ENCODE measurements at places on chromosomes 6 and 20.

DNA sequence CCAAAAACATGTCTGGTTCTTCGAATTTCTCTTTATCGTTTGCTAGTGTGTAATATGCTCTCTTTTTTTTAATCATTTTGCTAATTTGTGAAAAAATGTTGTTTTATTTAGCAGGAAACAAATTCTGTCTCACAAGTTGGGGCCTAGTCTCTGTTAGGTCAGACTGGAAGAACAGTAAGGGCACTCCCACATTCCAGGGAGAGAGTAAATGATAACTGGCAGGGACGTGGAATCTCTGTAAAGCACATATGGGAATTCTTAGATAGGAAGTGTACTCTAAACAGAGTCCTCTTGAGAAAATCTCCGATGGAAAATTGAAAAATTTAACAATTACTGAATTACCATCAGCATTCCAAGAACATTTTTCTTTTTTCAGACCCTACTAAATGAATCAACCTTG lies 16.4 kb upstream of the CCDC28A start:
- no peak for DNase-seq

GRCh38 chr6:146358431-146359046 lies 185.1 kb upstream of the RAB32 start:
- no peak for DNase-seq

- DNase-seq = no peak
Measured at GRCh38 chr6:95576998-95577303, 384 bp upstream of the MANEA start.

DNA sequence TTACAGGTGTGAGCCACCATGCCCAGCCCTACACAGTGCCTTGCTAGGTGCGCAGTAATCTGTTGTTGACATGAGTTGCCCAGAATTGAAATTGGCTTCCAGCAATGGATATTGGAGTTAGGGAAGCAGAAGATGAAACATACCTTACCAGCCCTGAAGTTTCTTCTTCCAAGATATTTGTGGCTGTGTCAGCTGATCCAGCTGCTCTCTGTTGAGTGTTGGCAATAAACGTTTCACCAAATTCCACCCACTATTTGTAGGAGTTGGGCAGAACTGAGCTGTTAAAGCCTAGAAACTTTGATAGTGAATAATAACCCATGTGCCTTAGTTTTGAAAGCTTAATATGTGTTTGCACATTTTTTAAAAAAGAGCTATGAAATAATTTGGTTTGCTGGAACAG lies 218.2 kb upstream of the SNX9 start:
- no peak for DNase-seq

GRCh38 chr20:62370115-62370806 lies 3.1 kb upstream of the LAMA5 start:
- DNase-seq = no peak

DNA sequence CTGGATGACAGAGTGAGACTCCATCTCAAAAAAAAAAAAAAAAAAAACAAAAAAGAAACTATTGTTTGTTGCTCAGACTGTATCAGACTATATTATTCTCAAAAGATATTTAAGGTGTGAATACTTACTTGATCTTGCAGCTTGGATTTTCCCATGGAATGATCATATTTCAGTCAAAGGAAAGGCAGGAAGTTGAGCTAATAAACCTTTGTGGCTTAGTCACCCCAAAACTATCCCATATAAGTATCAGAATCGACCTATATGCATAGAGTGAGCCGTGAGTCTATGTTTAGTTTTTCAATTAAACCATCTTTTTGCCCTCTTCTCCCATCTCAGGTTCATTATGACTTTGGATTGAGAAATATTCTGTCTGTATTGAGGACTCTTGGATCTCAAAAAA lies 152.6 kb downstream of the DNAH8 start:
- DNase-seq = no peak

DNA sequence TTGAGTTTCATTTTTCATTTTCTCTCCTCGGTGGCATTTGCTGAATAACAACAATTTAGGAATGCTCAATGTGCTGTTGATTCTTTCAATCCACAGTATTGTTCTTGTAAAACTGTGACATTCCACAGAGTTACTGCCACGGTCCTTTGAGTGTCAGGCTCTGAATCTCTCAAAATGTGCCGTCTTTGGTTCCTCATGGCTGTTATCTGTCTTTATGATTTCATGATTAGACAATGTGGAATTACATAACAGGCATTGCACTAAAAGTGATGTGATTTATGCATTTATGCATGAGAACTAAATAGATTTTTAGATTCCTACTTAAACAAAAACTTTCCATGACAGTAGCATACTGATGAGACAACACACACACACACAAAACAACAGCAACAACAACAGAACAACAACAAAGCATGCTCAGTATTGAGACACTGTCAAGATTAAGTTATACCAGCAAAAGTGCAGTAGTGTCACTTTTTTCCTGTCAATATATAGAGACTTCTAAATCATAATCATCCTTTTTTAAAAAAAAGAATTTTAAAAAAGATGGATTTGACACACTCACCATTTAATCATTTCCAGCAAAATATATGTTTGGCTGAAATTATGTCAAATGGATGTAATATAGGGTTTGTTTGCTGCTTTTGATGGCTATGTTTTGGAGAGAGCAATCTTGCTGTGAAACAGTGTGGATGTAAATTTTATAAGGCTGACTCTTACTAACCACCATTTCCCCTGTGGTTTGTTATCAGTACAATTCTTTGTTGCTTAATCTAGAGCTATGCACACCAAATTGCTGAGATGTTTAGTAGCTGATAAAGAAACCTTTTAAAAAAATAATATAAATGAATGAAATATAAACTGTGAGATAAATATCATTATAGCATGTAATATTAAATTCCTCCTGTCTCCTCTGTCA lies 88.1 kb downstream of the SNAP25 start:
- DNase-seq = no peak

DNA sequence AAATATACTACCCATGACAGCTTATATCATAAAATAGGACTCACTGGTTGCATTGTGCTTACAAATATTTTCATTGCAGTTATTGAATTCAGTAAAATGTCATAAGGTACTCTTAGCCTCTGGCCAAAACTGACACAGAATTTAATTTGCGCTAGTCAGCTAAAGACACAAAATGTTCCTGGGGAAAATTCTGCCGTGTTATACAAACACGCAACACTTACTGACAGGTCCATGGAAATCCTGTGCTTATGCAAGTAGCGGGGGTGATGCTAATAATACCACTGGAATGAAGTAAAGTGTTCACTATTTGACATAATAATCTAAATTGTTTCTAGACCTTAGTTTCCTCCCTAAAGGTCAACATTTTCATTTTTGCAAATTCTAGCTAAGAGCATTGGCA lies 354.4 kb upstream of the RSPO3 start:
- no peak for DNase-seq

DNA sequence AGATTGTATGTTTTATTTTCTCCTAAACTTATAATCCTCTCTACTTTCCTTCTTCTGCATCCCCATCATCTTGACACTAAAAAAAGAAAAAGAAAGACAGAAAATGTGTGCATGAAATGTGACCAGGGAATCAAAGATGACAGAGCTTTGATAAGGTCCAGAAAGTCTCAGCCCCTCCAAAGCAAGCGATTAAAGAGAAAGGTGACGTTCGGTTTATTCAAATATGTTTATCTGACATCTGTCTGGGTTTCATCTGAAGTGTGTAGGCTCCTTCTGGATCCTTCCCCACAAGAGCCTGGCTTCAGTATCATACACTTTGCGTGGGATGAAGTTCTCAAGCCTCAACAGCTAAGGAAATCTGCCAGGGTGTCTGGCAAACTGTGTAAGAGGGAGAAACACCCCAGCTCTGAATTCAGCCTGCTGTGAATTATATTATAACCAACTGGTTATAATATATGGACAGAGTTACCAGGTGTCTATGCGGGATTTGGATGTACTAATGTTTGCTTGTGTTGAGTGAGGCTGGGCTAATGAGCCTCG lies 263.0 kb downstream of the ZNF217 start:
- DNase-seq = no peak

DNA sequence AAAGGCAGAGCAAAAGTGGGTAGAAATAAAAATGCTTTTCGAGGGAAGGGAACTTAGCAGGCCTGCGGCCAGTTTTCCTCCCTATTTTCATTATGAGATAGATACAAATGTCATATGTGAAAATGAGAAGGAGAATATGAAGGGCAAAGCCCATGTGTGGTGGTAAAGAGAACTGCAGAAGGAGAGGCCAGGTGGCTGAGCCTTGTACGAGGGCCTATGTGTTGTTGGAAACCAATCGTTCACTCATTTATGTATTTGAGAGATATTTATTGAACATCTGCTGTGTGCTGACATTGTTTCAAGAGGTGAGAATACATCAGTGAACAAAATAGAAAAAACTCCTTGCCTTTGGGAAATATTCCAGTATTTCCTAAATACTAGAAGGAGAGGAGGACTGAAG lies 147.7 kb downstream of the SH3BGRL2 start:
- no peak for DNase-seq

GRCh38 chr6:111871725-111872400 lies 1.4 kb downstream of the FYN start:
- DNase-seq = no peak

- DNase-seq = no peak
Measured at GRCh38 chr20:53794529-53795115, 201.0 kb upstream of the ZNF217 start.

- no peak for DNase-seq
Measured at GRCh38 chr20:33433465-33434234, 9.9 kb downstream of the SNTA1 start.

- DNase-seq = no peak
Measured at GRCh38 chr20:41905199-41905598, 287.0 kb upstream of the CHD6 start.

DNA sequence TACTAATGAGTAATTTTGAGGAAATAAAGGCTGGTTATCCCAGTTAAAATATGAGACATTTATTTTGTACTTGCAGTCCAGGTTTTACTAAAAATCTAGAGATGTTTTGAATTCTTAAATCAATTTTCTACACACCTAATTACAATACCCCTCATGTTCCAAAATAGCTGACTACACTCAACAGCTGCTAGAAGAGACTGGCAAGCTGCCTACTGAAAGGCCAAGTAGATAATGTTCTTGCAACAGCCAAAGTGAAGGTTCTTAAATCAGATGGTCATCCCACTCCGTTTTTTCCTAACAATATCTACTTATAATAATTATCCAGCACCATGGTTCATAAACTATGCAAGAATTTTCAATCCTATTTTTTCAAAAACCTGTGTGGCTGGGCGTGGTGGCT lies 69.0 kb downstream of the DTNBP1 start:
- no peak for DNase-seq

GRCh38 chr6:136826216-136826615 lies 3.8 kb downstream of the PEX7 start:
- DNase-seq = no peak

DNA sequence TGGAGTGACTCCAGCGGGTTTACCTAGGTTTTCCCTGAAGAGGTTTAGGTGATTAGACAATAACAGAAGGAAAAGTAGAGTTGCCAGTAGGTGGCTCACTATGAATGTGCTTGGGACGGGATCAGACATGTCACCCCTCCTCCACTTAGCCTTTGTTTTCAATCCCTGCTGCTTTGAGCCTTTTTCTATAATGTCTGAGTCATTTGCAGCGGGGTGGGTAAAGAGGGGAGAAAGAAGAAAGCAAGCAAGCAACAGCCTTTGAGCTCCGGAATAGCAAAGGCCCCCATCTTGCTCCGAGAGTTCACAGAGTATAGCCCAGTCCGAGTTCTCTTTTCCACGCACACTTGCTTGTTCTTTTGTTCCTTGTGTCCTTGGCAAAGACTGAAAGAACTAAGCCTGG lies 129.1 kb downstream of the PACRG start:
- DNase-seq = no peak

Measured in activated naive CD4-positive, alpha-beta T cell (primary cell).